Esophagus squamous epithelium (tissue), 5 donors: ENCODE measurements at places on chromosomes 6 and 20.

- DNase-seq = no peak
These were observed 471.5 kb downstream of the EPM2A start for GRCh38 chr6:145263778-145264211.

- DNase-seq = no peak
These were observed 20.8 kb upstream of the SLC35D3 start for GRCh38 chr6:136901212-136901784.

- DNase-seq = no peak
These were observed 97.0 kb upstream of the JAG1 start for GRCh38 chr20:10770753-10771152.

GRCh38 chr6:139776041-139776440 lies 401.6 kb upstream of the CITED2 start:
- no peak for DNase-seq

GRCh38 chr6:106119546-106119945 lies 33.4 kb downstream of the PRDM1 start:
- DNase-seq = no peak

DNA sequence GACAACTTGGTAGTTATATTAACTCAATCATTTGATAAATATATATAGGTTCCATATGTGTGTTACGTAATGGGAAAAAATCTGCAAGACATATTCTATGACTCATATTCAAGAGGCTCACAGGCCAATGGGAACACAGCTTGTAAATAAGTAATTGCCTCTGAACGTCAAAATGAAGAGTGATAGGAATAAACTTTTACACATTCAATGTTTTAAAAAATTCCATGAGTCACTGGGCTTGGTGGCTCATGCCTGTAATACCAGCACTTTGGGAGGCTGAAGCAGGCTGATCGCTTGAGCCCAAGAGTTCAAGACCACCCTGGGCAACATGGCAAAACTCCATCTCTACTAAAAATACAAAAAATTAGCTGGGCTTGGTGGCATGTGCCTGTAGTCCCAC lies 209.4 kb upstream of the MCHR2 start:
- DNase-seq = no peak
